ENCODE measurements at places on chromosomes 16 and 17.

GRCh38 chr16:51268237-51268636 is 117.2 kb upstream of the SALL1 start:
- no peak for DNase-seq

GRCh38 chr17:73356561-73357170 is 44.9 kb upstream of the CDC42EP4 start:
- peak; percentile 40 for DNase-seq

- no peak for DNase-seq
These were observed 6.6 kb upstream of the TEKT3 start for GRCh38 chr17:15348021-15348420.

GRCh38 chr17:307741-308507 is 44.7 kb downstream of the RPH3AL start:
- no peak for DNase-seq

DNA sequence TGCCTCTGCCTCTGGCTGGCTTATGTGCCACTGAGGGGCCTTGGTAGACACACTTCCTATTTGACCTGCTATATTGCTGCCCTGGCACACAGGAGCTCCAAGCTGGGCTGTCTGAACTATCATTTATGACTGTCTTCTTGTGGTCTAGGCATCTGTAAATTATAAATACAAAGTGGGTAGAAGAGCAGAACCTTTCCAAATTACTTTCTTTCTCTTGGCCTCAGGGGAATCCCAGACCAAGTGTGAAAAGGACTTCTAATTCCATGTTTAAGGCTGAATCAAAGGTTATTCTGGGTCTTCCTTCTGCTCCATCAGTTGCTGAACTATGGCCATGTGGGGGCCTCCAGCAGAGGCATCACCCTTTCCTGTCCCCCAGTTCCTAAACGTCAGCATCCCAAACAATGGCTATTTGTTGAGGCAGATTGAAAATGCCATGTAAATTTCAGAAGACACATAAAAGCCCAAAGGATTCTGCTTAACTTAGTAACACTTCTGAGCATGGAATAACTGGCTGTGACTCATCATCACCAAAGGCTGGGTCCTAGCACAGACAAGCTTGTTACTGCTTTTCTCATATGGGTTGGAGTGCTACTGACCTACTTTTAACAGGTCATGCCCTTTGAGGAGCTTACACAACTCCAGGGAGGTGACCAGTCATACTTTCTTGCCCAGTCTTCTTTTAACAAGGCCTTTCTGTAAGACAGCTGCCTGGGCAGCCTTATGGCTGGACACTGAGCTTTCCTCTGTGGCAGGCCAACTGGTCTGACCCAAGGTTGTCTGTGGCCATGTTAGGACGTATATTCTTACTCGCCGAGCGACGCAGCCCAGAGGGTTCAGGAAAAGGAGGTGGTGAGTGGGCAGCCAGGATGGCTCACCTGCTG is 154.8 kb downstream of the VPS53 start:
- no peak for DNase-seq

DNA sequence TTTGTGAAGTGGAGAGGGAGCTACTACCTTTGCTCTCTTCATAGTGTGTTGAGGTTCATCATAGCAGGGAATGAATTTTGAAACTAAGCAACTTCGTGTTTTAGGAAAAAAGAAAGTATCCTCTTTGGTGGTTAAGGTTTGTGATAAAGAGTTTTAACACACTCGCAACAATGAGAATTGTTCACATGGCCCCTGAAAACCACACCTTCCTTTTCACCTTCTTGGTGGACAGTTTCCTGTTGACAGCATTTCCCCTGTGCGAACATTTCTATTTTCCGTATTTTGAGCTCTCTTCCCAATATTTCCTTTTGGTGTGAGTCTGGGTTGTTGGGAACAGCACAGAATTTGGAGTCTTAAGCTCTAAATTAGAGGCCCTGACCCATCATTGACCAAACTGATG is 3.8 kb downstream of the OR4D2 start:
- DNase-seq = no peak

DNA sequence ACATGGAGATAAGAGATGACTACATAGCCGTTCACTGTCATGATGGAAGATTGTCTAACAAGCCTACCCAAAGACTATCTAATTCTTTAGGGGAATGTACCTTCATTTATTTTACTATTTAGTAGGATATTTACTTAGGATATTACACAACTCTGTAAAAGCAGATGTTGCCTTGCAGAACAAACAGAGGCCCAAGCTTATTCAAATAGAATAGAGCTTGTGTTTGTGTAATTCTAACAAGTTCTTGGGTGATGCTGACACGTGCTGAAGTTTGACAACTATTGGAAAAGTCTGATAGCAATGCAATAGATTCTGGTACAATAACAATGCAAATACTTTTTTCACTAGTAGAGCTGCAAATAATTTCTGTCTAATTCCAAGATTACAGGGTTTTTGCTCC is 447.6 kb downstream of the TOX3 start:
- DNase-seq = no peak

DNA sequence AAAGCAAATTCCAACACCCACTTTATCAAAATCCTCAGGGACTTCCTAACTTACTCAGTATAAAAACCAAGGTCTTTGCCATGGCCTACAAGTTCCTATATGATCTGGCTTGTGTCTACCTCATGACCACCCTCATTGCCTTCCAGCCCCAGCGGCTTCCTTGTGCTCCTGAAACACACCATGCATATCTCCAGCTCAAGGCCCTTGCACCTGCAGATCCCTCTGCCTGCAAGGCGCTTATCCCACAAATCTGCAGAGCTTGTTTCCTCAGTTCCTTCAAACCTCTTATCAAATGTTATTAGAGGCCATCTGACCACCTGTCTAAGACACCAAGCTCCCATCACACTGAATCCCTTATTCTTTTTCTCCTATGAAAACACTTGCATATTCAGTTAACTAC is 2.6 kb downstream of the BBS2 start:
- DNase-seq = no peak

- no peak for DNase-seq
These were observed 45.3 kb downstream of the CCDC182 start for GRCh38 chr17:57699751-57700219.

DNA sequence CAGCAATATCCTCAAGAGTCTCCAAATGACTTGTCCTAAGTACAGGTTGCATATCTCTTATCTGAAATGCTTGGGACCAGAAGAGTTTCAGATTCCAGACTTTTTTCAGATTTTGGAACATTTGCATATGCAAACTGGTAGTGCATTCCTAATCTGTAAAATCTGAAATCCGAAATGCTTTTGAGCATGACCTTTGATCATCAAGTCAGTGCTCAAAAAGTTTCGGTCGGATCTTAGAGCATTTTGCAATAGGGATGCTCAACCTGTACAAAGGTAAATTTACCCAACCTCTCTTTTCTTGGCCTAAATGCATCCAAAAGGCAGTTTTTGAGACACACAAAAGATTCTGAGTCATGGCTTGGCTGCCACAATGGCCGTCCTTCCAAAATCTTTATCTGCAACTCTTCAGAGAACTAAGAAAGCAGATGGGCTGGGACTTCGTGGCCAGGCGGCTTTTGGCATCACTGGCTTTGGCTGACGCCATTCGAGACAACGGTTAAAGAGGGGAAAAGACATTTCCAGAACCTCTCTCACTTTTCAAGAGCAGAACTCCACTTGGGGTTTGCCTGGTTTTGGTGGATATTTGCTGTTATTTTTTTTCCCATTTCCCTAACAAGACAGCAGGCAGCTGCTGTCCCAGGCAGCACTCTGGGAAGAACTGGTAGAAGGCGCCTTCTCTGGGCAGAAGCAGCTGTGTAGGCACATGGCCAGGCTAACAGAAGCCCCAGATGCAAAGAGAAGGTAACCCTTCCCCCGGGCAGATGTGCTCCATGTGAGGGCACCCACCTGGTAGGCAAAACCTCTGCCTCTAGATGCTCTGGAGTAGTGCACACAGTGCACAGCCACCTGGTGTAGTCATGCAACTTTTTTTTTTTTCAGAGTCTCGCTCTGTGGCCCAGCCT is 8.9 kb downstream of the CPPED1 start:
- no peak for DNase-seq

- no peak for DNase-seq
These were observed 154.0 kb downstream of the SEC14L1 start for GRCh38 chr17:77294761-77295160.

DNA sequence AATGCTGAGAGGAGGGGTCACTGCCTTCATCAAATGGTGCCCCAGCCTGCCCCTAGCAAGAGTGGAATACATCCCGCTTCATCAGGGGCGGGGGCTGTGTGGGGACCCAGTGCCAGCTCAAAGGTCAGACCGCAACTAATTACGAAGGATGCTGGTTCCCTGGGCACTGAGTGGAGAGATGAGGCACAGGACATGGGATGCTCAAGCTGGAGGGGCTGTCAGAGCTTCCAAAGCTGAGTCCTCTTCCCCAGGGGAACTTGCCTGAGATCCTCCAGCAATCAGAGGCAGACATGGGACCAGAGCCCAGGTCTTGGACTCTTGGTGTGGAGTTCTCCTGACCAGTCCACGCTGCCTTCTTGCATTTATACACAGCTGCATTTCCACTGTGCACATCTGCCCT is 18.9 kb downstream of the UNC45B start:
- no peak for DNase-seq

GRCh38 chr16:55662644-55663031 is 6.8 kb downstream of the SLC6A2 start:
- DNase-seq = peak; percentile 74

GRCh38 chr17:29146369-29146972 is 33.7 kb downstream of the MYO18A start:
- peak; percentile 6 for DNase-seq

DNA sequence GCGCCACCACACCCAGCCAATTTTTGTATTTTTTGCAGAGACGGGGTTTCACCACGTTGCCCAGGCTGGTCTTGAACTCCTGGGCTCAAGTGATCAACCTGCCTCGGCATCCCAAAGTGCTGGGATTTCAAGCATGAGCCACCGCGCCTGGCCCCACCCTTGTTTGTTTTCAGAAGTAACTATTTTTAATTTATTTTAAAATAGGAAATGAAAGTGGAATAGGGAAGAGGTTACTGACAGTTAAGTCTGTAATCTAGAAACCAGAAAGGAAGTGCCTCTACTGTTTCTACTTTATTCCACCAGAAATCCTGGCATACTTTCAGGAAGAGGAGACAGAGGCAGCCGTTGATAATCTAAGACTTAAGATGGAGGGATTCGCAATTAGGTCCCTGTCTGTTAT is 225.6 kb downstream of the TANC2 start:
- no peak for DNase-seq

DNA sequence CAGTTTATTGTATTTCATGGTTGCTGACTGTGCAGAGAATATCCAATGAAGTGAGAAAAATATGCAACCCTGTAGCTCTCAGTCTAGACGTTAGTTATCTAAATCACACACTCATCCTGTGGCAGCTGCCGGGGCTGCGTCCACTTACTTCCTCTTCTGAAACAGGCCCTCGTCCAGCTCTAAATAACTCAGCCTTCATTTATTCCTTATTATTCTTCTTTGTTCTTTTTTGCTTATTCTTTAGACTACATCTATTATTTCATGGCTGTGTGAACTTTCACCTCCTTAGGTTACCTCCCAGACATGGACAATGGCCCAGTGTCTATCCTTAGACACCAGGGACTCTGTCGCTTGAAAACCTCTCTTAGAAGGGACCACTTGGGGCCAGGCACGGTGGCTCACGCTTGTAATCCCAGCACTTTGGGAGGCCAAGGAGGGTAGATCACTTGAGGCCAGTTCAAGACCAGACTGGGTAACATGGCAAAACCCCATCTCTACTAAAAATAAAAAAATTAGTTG is 3.4 kb upstream of the THUMPD1 start:
- no peak for DNase-seq

GRCh38 chr17:54860617-54861470 is 39.8 kb upstream of the TOM1L1 start:
- DNase-seq = no peak

DNA sequence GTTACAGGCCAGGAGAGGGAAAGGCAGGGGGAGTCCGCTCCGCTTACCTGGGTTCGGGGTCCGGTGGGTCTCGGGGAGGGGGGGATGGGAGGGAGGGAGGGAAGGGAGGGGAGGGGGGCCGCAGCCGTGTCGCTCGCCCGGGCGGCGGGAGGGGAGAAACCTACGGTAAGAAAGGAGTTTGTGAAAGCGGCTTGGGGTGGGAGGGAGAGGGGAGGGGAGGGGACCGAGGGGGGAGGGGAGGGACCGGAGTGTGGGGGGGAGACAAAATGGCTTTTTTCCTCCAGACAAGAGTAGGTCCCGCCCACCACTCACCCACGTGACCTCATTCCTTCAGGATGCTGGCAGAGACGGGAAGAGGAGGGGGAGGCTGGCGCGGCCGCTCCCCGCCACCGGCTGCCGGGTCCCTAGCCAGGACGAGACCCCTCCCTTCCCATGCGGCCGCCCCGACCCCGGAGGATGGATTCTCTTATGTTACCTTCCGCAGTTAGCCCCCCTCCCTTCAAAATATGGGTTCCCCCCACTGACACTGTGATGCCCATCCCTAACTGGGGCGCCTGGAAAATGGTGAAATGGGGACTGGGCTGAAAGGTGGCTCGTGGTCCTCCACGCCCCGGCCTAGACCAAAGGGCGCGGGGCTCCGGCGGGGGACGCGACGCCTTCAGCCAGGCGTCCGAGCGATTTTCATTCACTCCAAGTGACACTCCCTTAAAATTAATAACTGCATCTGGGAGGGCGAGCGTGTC is at the start of gene PCGF2:
Gene PCGF2, minus strand, starts transcription at position 188 of the 743 bp plus-strand sequence. CDS start 7,934 bp downstream, outside the sequence.
- DNase-seq = peak; percentile 98

GRCh38 chr16:14329727-14330350 is 258.7 kb downstream of the MRTFB start:
- DNase-seq = no peak

DNA sequence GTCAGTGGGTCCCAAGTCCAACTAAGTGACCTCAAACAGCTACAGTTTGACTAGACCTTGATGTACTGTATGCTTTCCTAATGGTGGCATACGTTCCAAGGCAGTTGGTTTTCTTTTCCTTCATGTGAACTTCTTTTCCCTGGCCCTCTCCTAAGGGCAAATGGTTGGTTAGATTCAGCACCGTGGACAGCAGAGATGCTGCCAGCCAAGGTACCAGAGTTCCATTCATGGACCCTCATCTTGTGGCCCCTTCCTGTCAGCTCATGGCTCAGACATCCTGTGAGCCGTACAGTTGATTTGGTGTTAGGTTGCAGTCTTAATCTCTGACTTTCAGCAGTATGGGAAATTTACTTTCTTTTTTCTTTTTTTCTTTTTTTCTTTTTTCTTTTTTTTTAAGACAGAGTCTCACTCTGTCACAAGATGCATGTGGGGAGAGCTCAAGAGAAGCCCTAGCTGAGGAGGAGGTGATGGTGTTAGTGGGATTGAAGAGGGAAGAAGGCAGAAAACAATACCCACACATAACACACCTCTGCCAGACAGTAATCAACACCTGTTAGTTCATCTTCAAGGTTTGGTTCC is 122.4 kb downstream of the USP31 start:
- DNase-seq = no peak

GRCh38 chr17:4839965-4840892 is 7.1 kb downstream of the MINK1 start:
- no peak for DNase-seq

GRCh38 chr17:50056217-50056960 is 479 bp downstream of the ITGA3 start:
- DNase-seq = peak; percentile 88

GRCh38 chr17:62807812-62808575 is at the start of gene MARCHF10:
MARCHF10 (minus strand) TSS chr17:62808314; CDS start chr17:62801735, 6,579 bp downstream.
- DNase-seq = peak; percentile 85

GRCh38 chr16:49856672-49857330 is 889 bp upstream of the ZNF423 start:
- DNase-seq = peak; percentile 92

All from kidney (tissue), 22 donors.